Urinary bladder (tissue), 4 donors: ENCODE measurements at places on chromosomes 5 and 9.

DNA sequence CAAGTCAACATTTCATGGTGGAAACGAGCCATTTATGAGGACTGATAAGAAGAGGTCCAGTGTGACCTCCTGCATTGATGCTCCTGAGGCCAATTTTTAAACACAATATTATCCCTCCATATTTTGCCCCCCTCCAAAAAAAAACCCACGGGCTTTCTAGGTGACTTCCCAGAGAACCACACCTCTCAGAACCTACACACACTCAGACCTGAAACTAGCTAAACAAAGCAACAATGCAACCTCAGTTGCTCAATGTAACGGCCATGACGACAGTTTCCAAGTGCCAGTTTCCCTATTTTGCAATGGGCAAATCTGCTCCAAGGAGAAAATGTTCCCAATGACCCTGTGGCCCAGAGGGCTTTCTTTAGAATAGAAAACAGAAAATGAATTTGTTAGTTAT, 3.5 kb downstream of the NRG2 start:
- no peak for DNase-seq

DNA sequence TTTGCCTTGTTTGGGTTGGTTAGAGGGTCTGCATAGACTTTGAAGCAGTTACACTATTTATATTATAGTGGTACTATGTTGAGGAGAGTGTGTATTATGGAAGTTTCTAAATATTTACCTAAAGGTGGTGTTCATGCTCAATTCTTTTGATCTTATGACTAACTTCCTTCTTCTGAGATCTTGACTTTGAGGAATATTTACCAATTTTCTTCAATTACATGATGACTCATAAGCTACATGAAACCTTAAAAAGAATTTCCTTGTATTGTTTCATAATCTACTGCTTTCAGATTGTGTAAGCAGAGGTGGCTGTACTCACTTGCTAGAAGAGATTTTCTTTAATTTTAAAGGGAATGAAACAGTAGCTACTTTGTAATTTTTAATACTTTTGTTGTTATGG, 276.1 kb downstream of the TAF11L14 start:
- DNase-seq, result no peak

DNA sequence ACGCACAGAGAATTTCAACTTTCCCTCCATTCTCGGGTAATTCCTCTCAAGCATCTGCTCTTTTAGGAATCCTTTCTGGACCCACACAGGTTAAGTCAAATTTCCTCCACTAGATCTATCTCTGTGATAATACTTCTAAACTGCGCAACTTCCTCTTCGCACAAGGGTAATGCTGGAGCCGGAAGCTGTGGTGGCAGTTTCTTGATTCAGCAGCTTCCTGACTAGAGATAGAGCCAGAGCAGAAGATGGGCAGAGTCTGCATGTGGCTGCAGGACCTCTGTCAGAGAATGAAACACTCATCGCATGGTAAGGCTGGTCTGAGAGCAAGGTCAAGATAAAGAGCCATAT, 11.1 kb upstream of the CDC42SE2 start:
- no peak for DNase-seq

DNA sequence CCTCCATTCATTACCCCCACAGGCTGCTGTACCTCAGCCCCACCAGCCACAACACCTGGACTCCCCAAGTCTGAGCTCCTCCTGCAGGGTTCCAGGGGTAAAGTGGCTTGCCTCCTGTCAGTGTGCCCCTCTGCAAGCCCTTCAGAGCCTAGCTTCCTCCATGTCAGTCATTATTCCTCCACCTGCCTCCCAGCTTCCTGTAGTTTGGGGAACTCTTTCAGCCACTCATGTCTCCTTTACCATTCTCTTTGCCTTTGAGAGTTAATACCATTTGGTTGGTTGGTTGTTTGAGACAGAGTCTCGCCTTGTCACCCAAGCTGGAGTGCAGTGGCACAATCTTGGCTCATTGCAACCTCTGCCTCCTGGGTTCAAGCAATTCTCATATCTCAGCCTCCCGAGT, 36.2 kb downstream of the IRF1 start:
- DNase-seq, result no peak

DNA sequence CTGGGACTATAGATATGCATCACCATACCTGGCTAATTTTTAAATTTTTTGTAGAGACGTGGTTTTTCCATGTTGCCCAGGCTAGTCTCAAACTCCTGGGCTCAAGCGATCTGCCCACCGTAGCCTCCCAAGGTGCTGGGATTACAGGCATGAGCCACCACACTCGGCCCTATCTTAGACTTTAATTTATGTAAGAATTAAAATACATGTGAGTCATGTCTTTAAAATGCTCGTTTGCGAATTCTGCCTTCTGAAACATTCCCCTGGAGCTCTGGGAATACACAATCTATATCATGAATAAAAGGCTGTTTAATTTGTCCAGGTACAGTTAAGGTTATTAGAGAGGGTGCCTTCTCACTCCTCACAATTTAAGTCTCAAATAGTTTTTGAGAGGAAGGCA, 32.8 kb downstream of the RHOBTB3 start:
- no peak for DNase-seq

DNA sequence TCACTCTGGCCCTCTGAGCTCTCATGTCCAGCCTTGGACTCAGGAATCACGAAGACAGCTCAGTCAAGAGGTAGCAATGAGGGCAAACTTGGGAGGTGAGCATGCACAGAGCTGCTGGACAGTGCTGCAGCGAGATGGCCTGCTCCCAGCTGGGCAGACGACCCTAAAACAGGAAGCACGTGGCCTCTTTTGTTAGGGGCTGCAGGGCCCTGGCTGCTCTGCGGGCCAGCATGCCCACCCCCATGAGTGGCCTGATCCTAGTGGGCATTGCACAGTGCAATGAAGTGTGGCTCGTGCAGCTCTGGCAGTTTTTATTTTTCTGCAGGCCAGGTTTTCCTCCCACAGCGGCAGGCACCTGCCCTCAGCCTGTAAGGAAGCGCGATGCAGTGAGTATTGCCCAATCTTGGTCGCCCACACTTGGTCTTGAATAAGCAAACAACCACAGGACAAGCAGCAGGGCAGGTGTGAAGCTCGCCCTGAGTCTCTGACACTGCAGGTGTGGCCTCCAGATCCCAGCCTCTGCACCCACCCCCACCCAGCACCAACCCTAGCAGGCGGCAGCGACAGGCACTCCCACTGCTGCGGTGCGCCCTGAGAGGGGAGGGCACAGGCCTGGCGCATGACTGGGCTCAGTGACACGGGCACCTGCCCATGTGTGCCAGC, 60.8 kb downstream of the SEMA4D start:
- no peak for DNase-seq

- DNase-seq, result no peak
These were observed 78.8 kb downstream of the PDE6A start for GRCh38 chr5:149865746-149866145.

DNA sequence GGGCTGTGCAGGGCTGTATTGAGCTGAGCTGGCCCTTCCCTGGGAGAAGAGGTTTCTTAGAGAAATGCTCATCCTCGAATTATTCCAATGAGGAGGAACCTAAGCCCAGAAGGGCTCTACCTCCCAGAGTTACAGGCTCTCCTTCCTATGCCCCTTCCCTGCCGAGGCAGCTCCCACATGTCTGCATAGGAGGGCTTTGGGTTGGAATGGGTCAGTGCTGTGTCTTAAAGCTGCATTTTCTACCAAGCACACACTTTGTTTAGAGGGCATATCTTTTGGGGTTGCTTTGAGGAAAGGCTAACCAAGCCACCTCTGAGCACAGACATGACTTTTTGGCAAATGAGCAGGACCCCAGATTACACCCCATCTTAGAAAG, 9.1 kb downstream of the NEK6 start:
- DNase-seq, result no peak

GRCh38 chr5:55927861-55928655, 66.7 kb downstream of the IL6ST start:
- DNase-seq, result no peak

- DNase-seq, result no peak
These were observed 18.4 kb upstream of the ERAP2 start for GRCh38 chr5:96857924-96858323.
